ENCODE measurements at places on chromosomes 5 and 9. TPM values are rescaled to one million over a fixed set of nuclear protein-coding genes. Genes with fewer than 3 reads are reported as not detected.

TUSC1 gene
- total RNA-seq, result 0.79 TPM

GRCh38 chr5:13648822-13649221 is 295.7 kb downstream of the DNAH5 start:
- DNase-seq, result no peak

GRCh38 chr9:18921366-18922075 is 111.5 kb downstream of the SAXO1 start:
- no peak for DNase-seq

- no peak for DNase-seq
Measured at GRCh38 chr5:170861667-170861916, 226 bp upstream of the RANBP17 start.

DNA sequence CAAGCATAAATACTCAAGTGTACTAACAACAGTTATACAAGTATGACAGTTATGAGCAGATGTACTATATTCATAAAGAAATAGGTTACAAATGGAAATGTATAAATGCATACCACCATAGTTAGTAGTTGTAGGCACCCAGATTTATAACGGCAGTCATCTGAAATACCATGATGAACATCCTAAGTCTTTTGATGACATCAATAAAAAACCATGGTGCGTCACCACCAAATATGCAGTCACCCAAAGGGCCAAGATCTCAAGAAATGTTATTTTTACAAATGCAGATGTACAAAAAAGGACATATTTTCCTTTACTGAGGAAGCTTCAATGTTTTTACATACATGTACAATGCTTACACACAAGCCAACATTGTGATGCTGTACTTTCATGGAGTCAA is 70.8 kb upstream of the XPA start:
- DNase-seq, result no peak

DNA sequence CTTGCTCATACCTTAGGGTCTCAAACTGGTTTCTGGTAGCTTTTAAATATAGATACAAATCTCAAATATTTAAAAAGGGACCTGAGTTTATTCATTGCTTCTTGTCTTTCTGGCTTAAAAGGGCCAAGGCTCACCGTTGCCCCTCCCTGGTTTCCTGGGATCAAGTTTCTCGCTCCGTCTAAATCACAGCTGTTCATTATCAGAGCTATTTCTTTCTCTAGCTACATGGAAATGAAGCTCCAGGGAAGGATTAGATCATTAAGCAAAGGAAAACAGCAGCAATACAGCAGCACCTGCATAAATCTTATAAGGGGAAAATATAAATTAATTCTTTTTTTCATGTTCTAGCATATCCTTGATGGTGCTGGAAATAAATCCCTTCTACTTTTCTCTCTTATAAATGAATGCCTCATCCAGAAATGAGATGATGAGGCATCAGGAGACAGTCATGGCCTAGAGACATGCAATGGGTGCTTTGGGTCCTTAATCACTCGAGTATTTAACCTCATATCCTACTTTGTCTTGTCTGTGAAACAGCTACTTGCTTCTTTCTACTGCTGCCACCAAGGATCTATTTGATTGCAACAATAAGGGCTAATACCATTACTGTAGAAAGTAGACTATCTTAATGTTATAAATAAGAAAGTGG is 320.1 kb downstream of the TRPM3 start:
- DNase-seq, result no peak

GRCh38 chr5:52469420-52469819 is 318.3 kb upstream of the ITGA1 start:
- no peak for DNase-seq

GRCh38 chr5:35004771-35005170 is 43.0 kb downstream of the AGXT2 start:
- no peak for DNase-seq

DNA sequence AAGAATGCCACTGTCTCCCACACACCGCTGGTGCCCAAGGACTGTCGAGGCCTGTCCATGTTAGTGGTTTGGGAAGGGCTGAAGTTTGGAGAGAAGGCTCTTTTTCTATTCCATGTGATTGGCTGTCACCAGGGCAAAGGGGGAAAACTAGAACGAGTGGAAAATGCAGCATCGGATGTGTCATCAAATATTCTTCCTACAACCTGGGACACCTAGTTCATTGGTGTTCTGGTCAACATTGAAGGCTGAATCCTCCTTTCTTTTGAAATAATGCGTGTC is 53.2 kb downstream of the PIK3R1 start:
- DNase-seq, result no peak
